ENCODE measurements at places on chromosomes 2 and 18.
A peak's percentile ranks its signal among the peaks of the same experiment; 100 is the strongest.

GRCh38 chr2:196315388-196316049 lies 144.1 kb upstream of the STK17B start:
- DNase-seq: no peak

DNA sequence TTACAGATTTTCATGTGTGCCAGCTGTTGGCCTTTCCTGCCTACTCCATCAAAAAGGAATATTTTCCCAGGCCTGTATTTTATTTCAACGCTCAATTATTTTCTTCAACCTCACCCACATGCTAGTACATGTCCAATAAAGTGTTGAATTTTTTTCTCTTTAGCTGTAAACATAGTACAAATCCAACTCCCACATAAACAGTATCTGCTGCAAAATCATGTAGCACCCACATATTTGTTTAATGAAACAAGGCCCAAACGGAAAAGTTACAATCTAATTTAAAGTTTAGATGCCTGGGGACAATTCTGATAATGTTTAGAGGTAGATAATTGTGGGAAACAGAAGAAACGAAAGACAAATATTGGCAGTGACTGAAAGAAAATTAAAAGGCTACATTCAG lies 275.4 kb upstream of the ACVR2A start:
- DNase-seq: no peak

DNA sequence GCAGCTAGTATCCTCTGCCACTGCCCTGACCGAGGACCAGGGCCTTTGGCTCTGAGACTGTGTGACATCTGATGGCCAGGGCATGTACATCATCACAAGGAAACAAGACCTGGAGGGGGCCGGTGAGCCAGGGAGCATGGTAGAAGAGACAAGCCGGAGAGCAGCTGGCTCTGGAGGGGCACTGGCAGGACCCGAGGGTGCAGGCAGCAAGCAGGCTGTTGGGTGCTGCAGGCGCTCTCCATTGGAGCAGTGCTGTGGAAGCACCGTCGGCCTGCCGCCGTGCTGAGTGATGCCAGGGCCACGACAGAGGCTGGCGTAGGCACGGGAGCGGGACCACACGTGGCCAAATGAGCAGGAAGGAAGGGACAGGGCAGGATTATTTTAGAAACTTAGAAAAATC lies 335.2 kb downstream of the GBX2 start:
- no peak for DNase-seq

- DNase-seq: no peak
Observed at GRCh38 chr2:118065015-118065706, 23.1 kb upstream of the INSIG2 start.

GRCh38 chr18:41038071-41038470 lies 917.0 kb upstream of the PIK3C3 start:
- DNase-seq: no peak

DNA sequence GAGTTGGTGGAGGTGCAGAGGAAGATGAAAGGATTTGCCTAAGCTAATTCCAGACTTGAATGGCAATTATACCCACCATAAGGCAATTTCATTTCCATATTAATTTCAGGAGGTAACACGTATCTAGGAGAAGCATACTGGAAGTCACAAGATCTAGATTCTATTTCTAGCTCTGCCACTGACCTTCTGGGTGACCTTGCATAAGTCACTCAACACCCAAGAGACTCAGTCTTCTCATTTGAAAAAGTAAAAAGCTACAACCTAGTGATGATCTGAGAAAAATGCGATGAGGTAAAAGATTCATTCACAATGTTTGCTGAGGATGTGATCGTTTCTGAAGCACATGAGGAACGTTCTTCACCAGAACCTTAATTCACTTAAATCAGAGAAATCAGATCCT lies 55.9 kb downstream of the GRB14 start:
- no peak for DNase-seq

DNA sequence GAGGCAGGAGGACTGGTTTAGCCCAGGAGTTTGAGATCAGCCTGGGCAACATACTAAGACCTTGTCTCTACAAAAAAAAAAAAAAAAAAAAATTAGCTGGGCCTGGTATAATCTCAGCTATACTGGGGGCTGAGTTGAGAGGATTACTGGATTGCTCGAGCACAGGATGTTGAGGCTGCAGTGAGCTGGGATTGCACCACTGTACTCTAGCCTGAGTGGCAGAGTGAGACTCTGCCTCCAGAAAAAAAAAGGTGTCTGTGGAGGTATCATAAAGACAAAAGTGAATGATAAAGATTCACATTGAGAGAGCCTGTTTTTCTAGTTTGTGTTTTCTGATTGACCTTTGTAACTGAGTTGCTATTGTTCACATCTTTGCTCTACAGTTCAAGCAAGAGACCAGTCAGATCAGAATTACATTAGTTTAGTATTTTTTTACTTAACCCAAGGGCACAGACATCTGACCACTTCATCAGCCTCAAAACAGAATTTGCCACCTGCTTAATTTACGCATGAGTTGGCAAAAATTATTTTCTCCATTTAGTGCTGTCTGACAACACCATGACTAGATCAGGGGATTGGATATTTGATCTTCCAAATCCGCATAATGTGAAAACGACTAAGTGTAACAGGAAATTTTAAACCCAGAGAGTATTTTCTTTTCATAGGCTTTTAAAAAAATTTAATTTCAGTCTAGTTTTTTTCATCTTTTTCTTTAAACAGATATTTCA lies 271.0 kb downstream of the TGIF1 start:
- no peak for DNase-seq

DNA sequence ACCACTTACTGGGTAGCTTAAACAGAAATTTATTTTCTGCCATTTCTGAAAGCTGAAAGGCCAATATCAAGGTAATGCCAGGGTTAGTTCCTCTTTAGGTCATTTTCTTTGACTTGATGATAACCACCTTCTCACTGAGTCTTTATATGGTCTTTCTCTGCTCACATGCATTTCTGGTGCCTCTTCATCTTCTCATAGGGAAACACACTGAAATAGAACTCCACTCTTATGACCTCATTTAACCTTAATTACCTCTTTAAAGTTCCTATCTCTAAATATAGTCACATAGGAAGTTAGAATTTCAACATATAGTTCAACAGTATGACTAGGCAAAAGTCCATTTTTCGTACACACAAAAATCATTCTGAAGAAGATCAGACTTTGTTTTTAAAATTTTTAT lies 616.8 kb upstream of the VRK2 start:
- no peak for DNase-seq

GRCh38 chr2:169493360-169493759 lies 14.1 kb downstream of the BBS5 start:
- no peak for DNase-seq

- DNase-seq: no peak
Observed at GRCh38 chr2:13052547-13052946, 335.8 kb downstream of the TRIB2 start.

- DNase-seq: no peak
Observed at GRCh38 chr2:233426619-233427342, 72.5 kb downstream of the DGKD start.

- no peak for DNase-seq
Observed at GRCh38 chr18:58578835-58579560, 49.9 kb downstream of the ALPK2 start.

- no peak for DNase-seq
Observed at GRCh38 chr2:63735263-63735662, 106.4 kb upstream of the UGP2 start.

DNA sequence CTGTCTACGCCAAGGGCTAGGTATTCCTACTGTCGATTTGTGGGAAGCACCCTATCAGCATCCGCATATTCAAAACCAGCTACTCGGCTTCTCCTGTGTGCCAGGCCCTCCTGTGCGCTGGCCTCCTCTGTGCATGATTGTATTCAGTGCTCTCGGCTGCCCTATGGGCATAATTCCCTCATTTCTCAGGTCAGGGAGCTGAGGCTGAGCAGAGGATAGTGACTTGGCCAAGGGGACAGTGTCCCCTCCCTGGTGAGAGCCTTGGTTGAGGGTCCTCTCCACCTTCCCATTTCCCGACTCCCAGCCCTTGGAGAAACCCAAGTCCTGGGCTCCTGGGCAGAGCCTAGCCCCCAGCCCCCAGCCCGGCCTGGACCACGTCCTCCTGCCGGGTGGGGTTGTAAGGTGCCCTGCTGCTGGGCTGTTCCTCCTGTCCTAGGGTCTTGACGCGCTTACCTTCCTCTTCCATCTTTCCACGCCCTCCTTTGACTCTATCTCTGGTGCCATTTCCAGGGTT lies 6.3 kb upstream of the HS6ST1 start:
- no peak for DNase-seq

- DNase-seq: no peak
Observed at GRCh38 chr2:119247844-119248271, 24.2 kb downstream of the STEAP3 start.

- DNase-seq: no peak
Observed at GRCh38 chr2:56082665-56083064, 101.1 kb upstream of the CCDC85A start.

DNA sequence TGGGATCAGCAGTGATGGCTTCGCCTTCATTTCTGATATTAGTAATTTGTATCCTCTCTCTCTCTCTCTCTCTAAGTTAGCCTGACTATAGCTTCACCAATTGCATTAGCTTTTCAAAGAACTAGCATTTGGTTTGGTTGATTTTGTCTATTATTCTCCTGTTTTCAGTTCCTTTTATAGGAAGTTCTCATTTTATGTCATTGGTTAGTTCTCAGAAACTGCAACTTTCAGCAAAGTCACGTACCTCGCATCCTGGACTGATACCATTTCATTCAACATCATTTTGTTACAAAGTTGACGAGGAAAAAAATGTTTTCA lies 450.8 kb downstream of the EIPR1 start:
- DNase-seq: no peak

- DNase-seq: no peak
Observed at GRCh38 chr18:55088000-55088401, 128.7 kb upstream of the CCDC68 start.

DNA sequence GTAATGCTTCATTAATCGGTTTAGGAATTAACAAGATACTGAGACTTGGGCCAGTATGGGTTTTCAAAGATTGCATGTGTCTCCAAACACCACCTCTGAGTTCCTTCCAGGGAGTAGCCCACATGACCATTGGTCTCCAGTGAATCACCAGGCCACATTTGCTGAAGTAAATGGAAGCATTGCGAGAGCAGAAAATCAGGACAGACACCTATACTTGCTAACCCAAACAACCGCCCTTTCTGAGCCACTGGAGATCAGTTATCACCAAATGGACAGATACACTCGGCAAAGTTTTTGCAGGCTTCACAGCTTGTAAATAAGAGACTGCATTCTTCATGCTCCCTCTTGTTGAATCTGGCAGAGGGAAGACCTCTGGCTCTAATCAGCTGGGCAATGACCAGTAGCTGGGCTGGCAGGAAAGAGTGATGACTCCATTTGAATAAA lies 40.9 kb downstream of the GATA6 start:
- no peak for DNase-seq

DNA sequence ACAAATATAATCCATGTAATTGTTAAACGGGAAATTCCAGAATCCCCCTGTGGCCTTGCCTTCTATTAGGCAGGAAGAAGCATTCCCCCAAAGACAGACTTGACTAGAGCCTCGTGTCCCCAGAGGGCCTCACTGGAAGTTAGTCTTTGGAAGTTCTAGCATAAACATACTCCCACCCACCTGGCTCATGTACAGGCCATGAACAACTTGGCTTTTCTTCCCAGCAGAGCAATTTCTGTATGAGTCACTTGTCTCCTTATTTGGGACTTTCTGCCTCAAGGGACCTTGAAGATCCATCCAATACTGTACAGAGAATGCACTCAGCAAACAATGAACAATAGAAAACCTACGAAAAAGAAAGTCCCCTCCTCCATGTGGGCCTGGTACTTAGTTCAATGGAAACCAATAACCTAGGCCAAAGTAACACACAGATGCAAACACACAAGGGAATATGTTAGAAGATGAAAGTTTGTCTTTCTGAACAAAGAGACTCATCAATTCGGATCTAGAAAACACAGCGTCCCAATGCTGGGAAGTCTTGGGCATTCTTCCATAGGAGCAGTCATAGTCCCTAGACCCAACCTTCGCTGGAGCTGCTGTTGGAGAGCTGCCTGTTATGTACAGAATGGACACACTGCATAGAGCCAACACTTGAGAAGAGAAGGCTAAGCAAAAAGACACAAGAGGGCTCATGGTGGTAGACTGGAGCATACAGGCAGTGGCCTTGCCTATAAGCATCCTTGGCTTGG lies 303.5 kb downstream of the HRH4 start:
- no peak for DNase-seq

- no peak for DNase-seq
Observed at GRCh38 chr2:47067788-47068407, 87.2 kb downstream of the STPG4 start.

GRCh38 chr2:197255543-197255942 lies 55.0 kb downstream of the ANKRD44 start:
- peak; percentile 77 for DNase-seq

GRCh38 chr2:202831242-202832220 lies 40.0 kb downstream of the ICA1L start:
- peak; percentile 34 for DNase-seq

- DNase-seq: no peak
Observed at GRCh38 chr2:124626993-124627392, 601.9 kb downstream of the CNTNAP5 start.

DNA sequence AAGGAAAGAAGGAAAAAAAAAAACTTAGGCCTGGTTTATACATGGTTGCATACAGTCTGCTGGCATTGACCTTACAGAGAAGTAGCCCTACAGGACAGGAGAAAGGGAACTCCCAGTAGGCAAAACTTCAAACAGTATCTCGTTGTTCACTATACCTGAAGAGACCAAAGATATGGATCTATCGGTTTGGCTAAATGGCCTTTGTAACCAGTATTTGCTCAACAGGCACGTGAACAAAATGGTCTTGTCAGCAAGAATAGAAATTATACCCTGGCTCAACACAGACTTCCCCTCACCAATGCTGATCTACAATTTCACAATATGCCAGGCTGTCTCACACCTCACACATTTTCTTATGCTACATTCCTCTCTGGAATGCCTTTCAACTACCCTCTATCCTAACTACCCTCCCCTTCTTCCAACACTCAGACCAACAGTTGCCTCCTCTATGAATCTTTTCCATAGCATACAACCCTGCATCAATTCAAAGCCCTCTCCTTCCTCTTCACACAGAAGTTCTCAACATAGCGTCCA lies 13.7 kb downstream of the HYCC2 start:
- DNase-seq: no peak

DNA sequence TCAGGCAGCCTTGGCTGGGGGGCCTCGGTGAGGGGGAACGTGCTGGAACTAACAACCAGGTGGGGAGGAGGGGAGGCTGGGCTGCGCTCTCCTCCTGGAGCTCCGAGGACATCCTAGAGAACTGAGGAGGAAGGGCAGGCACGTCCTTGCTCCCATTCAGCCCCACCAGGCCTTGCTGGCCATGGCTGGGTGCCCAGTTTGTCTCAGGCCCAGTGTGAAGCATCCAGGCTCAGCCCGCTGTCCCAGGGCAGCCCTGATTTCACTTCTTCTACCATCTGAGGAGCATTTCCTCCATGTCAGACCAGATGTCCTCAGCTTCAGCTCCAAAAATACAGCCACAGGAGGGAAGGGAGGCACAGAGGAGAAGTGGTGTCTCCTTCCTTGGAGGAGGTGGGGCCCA lies 125.4 kb downstream of the CELF4 start:
- DNase-seq: no peak

DNA sequence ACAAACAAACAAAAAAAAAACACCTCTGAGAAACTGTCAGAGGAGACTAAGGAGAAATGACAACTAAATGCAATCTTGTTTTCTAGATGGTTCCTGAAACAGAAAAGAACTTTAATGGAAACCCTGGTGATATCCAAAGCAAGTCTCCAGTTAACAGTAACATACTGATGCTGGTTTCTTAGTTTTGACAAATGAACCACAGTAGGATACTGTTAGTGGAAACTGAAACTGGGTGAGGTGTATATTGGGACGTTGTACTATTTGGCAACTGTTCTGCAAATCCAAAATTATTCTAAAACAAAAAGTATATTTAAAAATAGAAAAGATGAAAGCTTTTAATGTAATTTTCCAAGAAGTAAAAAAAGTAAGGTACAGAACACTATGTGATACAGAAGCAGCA lies 11.4 kb downstream of the SESTD1 start:
- DNase-seq: no peak

Data from effector memory CD8-positive, alpha-beta T cell (primary cell).